Right cardiac atrium (tissue), 5 donors: ENCODE measurements at places on chromosomes 3 and 15. TPM values are rescaled to one million over a fixed set of nuclear protein-coding genes. Genes with fewer than 3 reads are reported as not detected.

- no peak for DNase-seq
These were observed 51.6 kb upstream of the DUT start for GRCh38 chr15:48279608-48280007.

GRCh38 chr3:149657926-149658743, at the start of gene WWTR1:
Gene WWTR1 (minus strand): TSS chr3:149658025. CDS start chr3:149657306, 719 bp downstream.
- peak; percentile 95 for DNase-seq

DNA sequence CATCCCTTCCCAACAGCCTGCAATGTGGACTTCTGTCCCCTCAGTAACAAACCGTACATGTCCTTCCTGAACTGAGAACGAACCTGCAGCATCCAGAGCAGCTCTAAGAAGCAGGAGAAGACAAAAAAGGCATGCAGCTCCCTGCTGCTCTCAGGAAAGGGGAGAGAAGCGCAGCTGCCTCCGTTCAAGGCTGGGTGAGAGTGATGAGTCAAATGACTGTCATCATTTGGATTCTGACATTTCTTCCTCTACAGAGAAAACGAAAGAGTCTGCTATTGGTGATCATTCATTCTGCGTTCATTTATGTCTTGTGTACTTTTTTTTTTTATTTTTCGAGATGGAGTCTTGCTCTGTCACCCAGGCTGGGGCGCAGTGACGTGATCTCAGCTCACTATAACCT, 677.8 kb downstream of the FHIT start:
- no peak for DNase-seq

- DNase-seq: no peak
These were observed 221.7 kb upstream of the TMC3 start for GRCh38 chr15:81595752-81596151.

- DNase-seq: no peak
These were observed 181.1 kb downstream of the STT3B start for GRCh38 chr3:31713816-31714215.

GRCh38 chr15:80803580-80804525, 24.7 kb downstream of the CEMIP start:
- no peak for DNase-seq

DNA sequence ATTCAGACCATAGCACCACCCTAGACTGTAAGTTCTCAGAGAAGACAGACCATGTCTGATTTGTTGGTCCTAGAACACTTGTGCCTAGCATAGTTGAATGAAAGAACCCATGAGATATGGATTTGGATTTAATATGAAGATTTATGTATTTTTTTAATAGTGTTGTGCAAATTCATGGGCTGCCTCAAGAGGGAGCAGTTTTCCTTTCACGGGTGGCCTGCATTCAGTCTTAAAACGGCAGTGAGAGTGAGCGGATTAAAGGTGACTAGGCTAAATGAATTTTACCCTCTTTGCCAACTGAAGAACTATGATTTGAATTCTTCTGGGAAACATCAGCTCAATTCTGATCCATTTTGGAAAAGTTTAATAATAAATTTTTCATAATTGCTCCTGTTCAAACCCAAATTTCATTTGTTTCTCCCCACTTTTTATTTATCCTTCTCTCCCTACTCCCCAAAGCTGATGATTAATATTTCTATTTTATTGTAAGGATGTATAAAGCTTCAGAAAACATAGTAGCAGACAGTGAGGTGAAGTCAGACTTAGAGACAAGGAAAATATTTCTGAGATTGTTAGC, 67.3 kb downstream of the MORC1 start:
- no peak for DNase-seq

DNA sequence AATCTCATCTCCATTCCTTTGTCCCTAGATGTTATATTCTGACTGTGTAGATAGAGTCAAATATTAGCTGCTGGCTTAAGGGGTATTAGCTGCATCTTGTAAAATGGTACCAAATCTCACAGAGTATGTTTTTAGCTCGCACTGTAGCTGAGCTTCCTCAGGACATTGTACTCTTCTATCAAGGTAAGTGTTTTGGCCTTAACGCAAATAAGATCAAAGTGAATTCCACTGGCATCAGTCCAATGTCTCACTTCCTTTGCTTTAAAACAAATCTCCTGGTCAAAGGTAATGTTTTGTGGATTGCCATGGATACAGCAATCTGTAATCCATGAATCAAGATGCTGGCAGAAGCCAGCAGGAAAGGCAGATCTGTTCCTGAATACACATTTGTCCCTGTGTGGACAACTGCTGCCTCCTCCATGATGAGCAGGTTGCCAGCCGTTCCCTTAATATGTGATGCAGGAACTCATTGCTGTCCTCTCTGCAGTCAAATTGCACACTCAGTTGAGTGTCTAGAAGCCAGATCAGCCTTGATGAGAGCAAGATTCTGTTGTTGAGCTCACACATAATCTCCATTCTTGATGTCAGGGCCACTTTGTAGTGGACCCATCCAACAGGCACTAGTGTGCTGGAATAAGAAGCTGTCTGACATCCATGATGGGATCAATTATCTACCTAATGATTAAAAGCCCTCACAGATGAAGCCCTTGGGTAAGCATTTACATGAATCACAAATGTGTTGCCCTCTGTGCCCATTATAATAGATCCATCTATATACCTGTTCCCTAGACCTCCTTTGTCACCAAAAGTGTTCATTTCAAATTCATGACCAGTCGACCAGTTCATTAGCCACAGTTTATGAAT, 96.6 kb upstream of the AGTR1 start:
- DNase-seq: no peak

DNA sequence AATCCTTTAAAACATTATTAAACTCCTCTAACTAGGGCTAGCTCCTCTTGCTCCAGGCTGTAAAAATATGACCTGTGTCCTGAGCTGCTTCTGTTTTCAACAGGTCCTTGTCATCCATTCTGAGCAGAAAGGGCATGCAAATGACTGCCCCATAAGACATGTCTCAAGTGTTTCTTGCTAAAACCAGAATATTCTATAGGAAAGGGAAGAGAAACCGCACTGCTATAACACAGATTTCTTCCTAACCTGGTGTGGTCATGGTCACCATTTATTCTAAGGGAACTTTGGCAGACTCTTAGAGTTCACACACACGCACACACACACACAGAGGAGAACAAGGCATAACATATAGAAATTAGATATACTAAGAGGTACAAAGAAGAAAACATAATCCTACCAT, 34.2 kb upstream of the B3GNT5 start:
- DNase-seq: no peak

GRCh38 chr3:139416275-139416674, 26.8 kb upstream of the COPB2 start:
- no peak for DNase-seq

DNA sequence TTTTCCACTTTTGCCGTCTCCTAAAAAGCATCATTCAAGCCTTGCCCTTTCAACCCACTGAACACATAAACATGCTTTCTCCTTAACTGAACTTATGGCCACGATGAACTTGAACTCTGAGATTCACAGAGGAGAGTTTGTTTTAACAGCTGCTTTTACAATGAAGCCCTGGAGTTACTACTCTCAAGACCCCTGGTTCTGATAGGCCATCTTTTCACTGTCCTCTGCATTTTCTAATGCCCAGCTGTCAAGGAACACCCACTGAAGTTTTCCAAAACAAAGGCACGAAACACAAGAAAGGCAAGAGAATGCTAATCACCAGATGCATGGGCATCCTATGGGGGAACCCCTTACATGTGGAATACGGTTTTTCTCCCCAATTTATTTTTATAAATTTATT, 100.8 kb downstream of the ADAMTS9 start:
- no peak for DNase-seq

Gene SPTBN5
- 3.6 TPM for total RNA-seq

Gene IMPG2
- 0.37 TPM for total RNA-seq

Gene ZBED2
- not detected for total RNA-seq

Gene GPR149
- not detected for total RNA-seq

Gene DPPA4
- not detected for total RNA-seq
